ENCODE measurements at places on chromosomes 5 and 9. TPM values are rescaled to one million over a fixed set of nuclear protein-coding genes. Genes with fewer than 3 reads are reported as not detected.

COX7C gene
- polyA plus RNA-seq: 710 TPM

CEMIP2 gene
- polyA plus RNA-seq: 44.7 TPM

FIBCD1 gene
- not detected for polyA plus RNA-seq

SLC1A1 gene
- not detected for polyA plus RNA-seq

ACOT12 gene
- polyA plus RNA-seq: not detected

GLRA1 gene
- polyA plus RNA-seq: not detected

NFIL3 gene
- 2.3 TPM for polyA plus RNA-seq

ZNF300 gene
- polyA plus RNA-seq: 1.3 TPM

OMD gene
- polyA plus RNA-seq: 0.21 TPM

PKD2L2 gene
- 0.66 TPM for polyA plus RNA-seq

TAF1L gene
- polyA plus RNA-seq: not detected

IFNK gene
- polyA plus RNA-seq: not detected

MEIKIN gene
- not detected for polyA plus RNA-seq

C9orf153 gene
- not detected for polyA plus RNA-seq

PTGR1 gene
- polyA plus RNA-seq: not detected

MYMK gene
- not detected for polyA plus RNA-seq

NXNL2 gene
- polyA plus RNA-seq: not detected

PPP3R2 gene
- not detected for polyA plus RNA-seq

SLC6A19 gene
- polyA plus RNA-seq: not detected

AGGF1 gene
- 30.6 TPM for polyA plus RNA-seq

POU4F3 gene
- not detected for polyA plus RNA-seq

SETD9 gene
- polyA plus RNA-seq: 1.6 TPM

PFN3 gene
- not detected for polyA plus RNA-seq

LEAP2 gene
- polyA plus RNA-seq: 2.2 TPM

ARHGEF28 gene
- polyA plus RNA-seq: not detected

CXCL14 gene
- polyA plus RNA-seq: not detected

FOXD4L6 gene
- not detected for polyA plus RNA-seq

C9orf50 gene
- polyA plus RNA-seq: not detected

CHSY3 gene
- polyA plus RNA-seq: not detected

FAM151B gene
- polyA plus RNA-seq: not detected

IL33 gene
- not detected for polyA plus RNA-seq

IL9 gene
- polyA plus RNA-seq: not detected

PRELID2 gene
- 4.0 TPM for polyA plus RNA-seq

PANK3 gene
- polyA plus RNA-seq: 8.2 TPM

LTC4S gene
- polyA plus RNA-seq: not detected

NR2F1 gene
- not detected for polyA plus RNA-seq

PCDHGC4 gene
- polyA plus RNA-seq: not detected

SLC6A3 gene
- polyA plus RNA-seq: not detected

SH2D3C gene
- 29.8 TPM for polyA plus RNA-seq

PCDHGA8 gene
- polyA plus RNA-seq: not detected

RANBP17 gene
- polyA plus RNA-seq: not detected

THBS4 gene
- polyA plus RNA-seq: not detected

OR1L8 gene
- not detected for polyA plus RNA-seq

ARHGEF37 gene
- not detected for polyA plus RNA-seq

FPGS gene
- polyA plus RNA-seq: 61.4 TPM

GPR21 gene
- polyA plus RNA-seq: not detected

FGF1 gene
- polyA plus RNA-seq: not detected

IFNA13 gene
- polyA plus RNA-seq: not detected

DMRT3 gene
- not detected for polyA plus RNA-seq

FGD3 gene
- polyA plus RNA-seq: 115 TPM

ADAMTSL1 gene
- polyA plus RNA-seq: not detected

PLEKHG4B gene
- polyA plus RNA-seq: 0.03 TPM

IRGM gene
- 1.4 TPM for polyA plus RNA-seq

AFAP1L1 gene
- polyA plus RNA-seq: 0.31 TPM

Measured in naive B cell (primary cell).